ENCODE measurements at places on chromosomes 7 and 10. TPM values are rescaled to one million over a fixed set of nuclear protein-coding genes. Genes with fewer than 3 reads are reported as not detected.

- H3K4me3 ChIP-seq: no peak overlapping the region
- no peak for DNase-seq
- H3K27me3 ChIP-seq: no peaks in the 10 kb centered on the region
- H3K27ac ChIP-seq: no peak overlapping the region
- no peaks in the 10 kb centered on the region for H3K36me3 ChIP-seq
- H3K4me1 ChIP-seq: peaks cover 20% of the 10 kb centered on the region
Observed at GRCh38 chr7:128881458-128882125, 18.9 kb downstream of the ATP6V1F start.

GRCh38 chr10:124719213-124719851 lies 24.8 kb downstream of the FAM53B start:
- peak overlapping the region; percentile 71 for H3K4me3 ChIP-seq
- peak; percentile 81 for DNase-seq
- peaks cover 19% of the 10 kb centered on the region for H3K36me3 ChIP-seq

The MRPS16 gene
- total RNA-seq: 97.5 TPM

The WNT8B gene
- total RNA-seq: 0.18 TPM

The LFNG gene
- 136 TPM for total RNA-seq

DNA sequence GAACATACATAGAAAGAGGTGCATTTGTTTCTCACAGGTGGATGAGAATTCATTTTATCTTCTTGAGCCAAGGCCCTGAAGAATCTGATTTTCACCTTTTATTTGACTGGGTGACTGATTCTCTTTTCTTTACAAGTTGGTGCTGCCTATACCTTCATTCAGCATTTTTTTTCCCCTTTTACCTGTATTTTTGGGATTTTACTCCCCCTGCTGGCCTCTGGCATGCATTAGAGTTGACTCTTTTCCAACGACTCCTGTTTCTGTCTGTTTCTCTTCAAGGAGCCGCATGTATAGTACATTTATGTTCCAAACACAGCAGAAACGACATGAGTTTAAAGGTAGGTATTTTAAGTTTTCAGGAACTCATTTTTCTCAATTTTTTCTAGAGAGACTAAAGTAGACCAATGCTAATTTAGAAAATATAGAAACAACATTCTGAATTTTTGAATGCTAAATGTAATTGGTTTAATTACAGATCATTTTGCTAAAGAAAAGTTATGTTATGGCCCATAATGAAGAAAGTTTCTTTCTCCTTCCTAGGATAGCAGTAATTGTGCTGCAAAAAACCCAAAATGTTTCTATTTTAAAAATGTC lies 149.8 kb upstream of the HDAC9 start:
- H3K27me3 ChIP-seq: peaks cover 4% of the 10 kb centered on the region
- DNase-seq: peak; percentile 34
- H3K4me3 ChIP-seq: no peak overlapping the region
- H3K36me3 ChIP-seq: no peaks in the 10 kb centered on the region
- H3K27ac ChIP-seq: no peak overlapping the region

GRCh38 chr7:1468643-1469298 lies 9.5 kb upstream of the MICALL2 start:
- peaks cover 3% of the 10 kb centered on the region for H3K4me1 ChIP-seq
- H3K36me3 ChIP-seq: peaks cover 3% of the 10 kb centered on the region
- no peak for DNase-seq
- H3K4me3 ChIP-seq: no peak overlapping the region
- H3K27ac ChIP-seq: no peak overlapping the region
- no peaks in the 10 kb centered on the region for H3K27me3 ChIP-seq

DNA sequence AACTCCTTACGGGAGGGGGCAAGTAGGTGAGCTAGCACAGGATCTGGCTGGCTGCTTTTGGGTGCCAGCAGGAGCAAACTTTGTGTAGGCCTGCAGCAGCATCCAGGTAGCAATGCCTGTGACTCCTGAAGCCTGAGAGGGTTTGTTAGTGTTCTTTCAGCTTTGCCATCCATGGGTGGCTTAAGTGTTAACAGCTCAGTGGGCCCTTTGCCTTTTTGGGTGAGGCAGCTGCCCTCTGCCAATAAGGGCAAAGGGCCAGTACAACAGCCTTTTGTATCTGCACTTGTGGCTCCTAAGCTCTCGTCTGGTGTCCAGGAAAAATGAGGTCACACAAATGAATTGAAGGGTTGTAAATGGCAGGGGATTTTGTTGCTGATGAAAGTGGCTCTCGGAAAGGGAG lies 359.0 kb upstream of the CHRM2 start:
- H3K27ac ChIP-seq: no peak overlapping the region
- H3K27me3 ChIP-seq: no peaks in the 10 kb centered on the region
- no peaks in the 10 kb centered on the region for H3K36me3 ChIP-seq
- no peak for DNase-seq

GRCh38 chr10:2139746-2140145 lies 402.4 kb upstream of the ADARB2 start:
- H3K4me1 ChIP-seq: no peaks in the 10 kb centered on the region
- no peak overlapping the region for H3K27ac ChIP-seq
- DNase-seq: no peak
- no peak overlapping the region for H3K4me3 ChIP-seq

The RNF133 gene
- not detected for total RNA-seq

The GRM3 gene
- total RNA-seq: not detected

All from activated CD8-positive, alpha-beta T cell treated with anti-CD3 and anti-CD28 coated beads, Interleukin-2, amount 10 ng/mL, durations not matched to agents 7 days and 5 days (primary cell).